ENCODE measurements at places on chromosomes 6 and 20.

GRCh38 chr6:45681860-45682511 lies 304.3 kb upstream of the SUPT3H start:
- no peak for DNase-seq

GRCh38 chr6:143698329-143698728 lies 20.6 kb downstream of the PHACTR2 start:
- DNase-seq = no peak

- DNase-seq = no peak
Measured at GRCh38 chr20:4978050-4978918, 23.0 kb downstream of the SLC23A2 start.

GRCh38 chr20:59805786-59806577 lies 127.5 kb downstream of the SYCP2 start:
- DNase-seq = no peak

DNA sequence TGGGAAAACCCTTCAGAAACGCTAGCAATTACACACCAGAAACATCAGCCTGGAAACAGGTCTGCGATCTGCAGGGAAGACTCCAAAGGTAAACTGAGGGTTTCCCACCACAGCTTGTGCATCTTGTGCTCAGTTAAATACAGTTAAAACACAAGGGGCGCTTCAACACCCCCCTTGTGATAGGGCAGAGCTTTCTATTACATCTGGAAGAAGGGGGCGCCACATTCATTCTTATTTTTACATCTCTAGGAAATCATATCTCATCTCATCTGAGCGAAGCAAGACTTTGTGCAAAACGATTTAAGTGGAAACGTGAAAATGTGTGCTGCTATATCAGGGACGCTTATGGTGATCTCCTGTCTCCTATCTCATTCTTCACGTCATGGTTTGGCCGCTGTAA lies 58.5 kb downstream of the PRND start:
- no peak for DNase-seq

GRCh38 chr20:24370249-24370648 lies 99.2 kb upstream of the SYNDIG1 start:
- DNase-seq = no peak

DNA sequence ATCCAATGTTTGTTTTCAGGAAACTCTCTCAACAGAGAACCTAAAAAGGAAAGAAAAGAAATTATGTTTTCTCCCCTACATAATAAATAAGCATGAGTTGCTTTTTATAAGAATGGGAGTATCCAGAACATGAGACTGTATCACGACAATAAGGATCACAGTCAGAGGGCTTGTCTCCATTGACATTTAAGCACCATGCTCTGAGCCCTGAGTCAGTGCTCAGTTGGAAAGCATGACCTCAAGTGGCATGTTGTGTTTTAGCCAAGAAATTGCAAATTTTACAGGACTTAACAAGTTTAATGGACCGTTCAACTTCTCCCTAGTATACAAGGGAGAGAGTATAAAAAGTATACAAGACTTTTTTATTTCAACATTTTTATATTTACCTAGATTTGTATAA lies 431.6 kb downstream of the GJA1 start:
- DNase-seq = no peak

DNA sequence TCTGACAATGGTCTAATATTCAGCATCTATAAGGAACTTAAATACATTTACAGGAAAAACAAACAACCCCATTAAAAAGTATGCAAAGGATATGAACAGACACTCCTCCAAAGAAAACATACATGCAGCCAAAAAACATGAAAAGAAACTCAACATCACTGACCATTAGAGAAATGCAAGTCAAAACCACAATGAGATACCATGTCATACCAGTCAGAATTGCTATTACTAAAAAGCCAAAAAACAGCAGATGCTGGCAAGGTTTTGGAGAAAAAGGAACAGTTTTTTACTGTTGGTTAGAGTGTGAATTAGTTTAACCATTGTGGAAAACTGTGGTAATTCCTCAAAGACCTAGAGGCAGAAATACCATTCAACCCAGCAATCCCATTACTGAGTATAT lies 339.0 kb upstream of the ADGRB3 start:
- no peak for DNase-seq

GRCh38 chr6:147825848-147826247 lies 317.4 kb downstream of the SAMD5 start:
- DNase-seq = no peak

- no peak for DNase-seq
Measured at GRCh38 chr6:150910561-150910960, 45.1 kb downstream of the MTHFD1L start.

DNA sequence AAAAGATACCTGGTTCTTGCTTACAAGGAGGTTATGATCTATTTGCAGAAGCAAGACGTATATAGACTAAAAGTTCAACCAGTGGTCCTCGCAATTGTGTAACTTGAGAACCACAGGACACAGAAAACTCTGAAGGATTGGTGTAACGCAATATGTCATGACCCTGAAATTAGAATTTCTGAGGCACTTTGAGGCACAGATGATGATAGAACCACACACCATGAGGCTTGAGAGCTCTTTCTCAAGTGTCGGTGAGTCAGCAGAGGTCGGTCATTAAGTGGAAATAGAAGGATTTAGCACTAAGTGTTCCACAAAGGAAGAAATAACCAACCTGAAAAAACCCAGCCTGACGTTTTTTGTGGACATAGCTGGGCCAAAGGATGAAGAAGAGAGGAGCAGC lies 15.3 kb upstream of the CCN2 start:
- DNase-seq = no peak

- DNase-seq = peak; percentile 24
Measured at GRCh38 chr20:3407771-3408637, 535 bp upstream of the DNAAF9 start.

DNA sequence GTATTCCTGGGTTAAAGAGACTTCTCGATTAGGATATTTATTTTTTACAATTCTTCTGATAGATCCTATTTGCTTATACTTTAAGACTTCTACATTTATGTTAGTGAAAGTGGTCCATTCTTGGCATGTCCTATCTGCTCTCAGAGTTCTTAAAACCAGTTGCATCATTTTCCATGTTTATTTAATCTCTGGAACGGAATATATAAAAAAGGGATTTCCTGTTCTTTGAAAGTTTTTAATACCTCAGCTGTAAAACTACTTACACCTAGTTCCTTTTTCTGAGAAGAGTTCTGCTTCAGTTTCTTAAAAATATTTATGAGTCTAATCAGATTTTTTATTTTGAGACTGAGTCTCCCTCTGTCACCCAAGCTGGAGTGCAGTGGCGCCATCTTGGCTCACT lies 18.0 kb upstream of the MYL9 start:
- no peak for DNase-seq

DNA sequence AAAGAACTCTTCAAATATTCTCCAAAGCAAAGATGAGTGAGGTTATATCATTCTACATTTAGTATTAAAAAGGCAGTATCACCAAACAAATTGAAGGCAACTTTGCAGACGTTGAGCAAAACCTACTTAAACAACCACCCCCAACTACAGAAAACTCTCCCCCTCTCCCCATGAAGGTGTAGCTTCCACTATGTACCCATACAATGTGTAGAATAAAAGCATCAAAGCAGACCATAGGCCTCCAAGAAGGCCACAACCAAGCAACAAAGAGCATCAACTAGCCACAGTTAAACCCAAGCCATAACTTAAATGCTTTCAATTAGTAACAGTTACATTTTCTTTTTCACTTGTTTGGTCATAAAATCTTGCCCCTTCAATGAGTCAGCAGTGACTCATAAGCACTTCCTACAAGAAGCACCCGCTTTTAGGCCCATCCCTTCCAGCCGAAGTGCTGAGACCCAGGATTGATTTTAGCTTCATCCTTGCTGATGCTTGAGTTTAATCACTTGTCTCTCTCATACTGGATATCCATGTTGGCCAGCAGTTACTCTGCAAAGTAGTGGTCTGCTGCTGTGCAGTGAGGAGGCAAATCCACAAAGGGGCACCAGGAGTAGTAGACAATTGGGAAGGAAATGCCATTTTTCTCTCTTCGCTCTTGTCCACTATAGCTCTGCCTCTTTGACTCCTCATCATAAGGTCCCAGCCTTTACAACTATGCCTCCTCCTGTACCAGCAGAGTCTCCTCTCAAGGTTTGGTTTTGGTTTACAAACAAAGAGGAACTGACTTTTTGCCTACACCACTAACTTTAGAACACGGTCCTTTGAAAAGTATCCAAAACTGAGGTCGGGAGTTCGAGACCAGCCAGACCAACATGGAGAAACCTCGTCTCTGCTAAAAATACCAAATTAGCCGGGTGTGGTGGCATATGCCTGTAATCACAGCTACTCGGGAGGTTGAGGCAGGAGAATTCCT lies 8.4 kb upstream of the NUP153 start:
- DNase-seq = no peak

- no peak for DNase-seq
Measured at GRCh38 chr6:13769655-13770053, 44.7 kb downstream of the MCUR1 start.

- no peak for DNase-seq
Measured at GRCh38 chr6:14734052-14734415, 511.8 kb upstream of the JARID2 start.

GRCh38 chr6:118650582-118651281 lies 659 bp downstream of the CEP85L start:
- DNase-seq = peak; percentile 19

- DNase-seq = no peak
Measured at GRCh38 chr20:38321959-38322598, 18.1 kb downstream of the BPI start.

DNA sequence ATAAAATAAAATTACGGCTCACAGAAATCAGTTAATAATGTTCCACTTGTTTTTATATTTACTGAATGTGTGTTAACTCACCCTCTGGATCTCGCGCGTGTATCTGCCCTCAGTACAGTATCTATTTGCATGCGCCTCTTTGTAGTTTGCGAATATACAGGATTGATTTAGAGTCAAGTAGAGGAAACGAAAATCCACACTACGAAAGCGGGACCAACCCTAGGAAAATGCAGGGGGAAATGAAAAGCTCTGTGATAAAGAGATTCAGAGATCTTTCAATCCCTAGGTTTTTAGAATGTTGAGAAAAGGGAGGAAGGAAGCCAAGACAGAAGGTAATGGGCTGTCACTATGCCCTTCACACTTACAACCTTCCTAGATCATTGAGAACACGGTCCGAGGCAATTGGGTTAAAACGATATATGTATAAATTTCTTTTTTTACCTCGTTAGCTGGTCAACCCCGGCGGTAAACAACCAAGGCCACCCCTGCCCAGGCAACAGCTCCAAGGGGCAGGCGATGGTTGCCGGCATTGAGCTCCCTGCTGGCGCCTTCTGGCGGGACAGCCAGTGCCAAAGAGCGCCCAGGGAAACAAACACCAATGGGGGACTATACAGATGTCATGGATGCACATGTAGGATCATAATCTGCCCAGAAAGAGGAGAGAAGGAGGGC lies 792 bp upstream of the FUT9 start:
- no peak for DNase-seq

- DNase-seq = no peak
Measured at GRCh38 chr6:142331601-142332000, 29.8 kb downstream of the ADGRG6 start.
